ENCODE measurements at places on chromosomes 6 and 20.

- no peak for DNase-seq
These were observed 5.0 kb upstream of the BHLHE23 start for GRCh38 chr20:63011798-63012197.

DNA sequence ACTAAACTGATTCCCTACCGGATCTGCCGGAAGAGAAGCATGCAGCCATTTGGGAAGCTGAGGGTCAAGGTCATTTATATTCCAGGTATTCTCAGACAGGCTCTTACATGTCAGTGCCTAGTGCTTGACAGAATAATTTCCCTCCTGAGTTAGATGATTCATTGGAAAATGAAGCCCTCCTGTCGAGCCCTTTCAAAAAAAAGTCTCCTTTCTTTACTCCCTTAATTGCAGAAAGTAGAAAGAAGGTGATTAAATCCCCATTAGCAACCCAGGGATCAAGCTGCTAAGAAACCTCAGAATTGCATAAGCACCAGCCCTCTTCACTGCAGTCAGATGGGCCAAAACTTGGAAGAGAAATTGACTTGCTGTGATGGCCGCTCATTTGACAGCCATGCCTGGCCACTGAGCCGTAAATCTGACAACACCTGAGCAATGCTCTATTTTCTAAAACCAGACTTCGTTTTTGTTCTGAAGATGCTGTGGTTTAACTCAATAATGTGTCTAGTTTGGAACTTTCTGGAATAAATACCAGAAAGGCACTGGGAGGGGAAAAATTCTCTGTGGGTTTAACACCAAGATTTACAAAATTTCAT is 61.0 kb upstream of the ARMH2 start:
- DNase-seq = no peak

DNA sequence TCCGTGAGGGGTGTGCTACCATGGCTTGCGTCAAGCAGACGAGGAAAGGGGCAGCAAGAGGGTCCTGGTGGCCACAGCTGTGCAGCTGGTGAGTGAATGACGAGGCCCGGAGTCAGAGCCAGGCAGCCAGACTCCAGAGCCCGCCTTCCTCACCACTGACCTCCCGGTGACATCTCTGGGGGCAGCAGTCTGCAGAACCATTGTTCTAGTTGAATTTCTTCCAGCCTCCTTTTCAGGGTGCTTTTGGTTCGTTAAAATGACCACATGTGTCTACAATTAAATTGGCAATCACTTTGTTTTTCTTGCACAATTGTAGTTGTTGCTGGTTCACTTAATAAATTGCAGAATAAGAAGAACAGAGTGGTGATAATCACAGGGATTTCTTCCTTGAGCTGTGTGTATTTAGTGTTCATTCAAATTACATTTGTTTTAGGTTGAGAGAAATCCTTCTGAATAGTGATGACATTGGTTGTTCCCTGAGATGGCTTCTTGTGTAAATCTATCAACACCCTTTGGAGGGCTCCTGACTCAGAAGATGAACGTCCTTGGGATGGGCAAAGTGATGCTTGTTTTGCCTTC is 96.4 kb downstream of the TULP4 start:
- DNase-seq = no peak

GRCh38 chr6:16591396-16592222 is 169.7 kb downstream of the ATXN1 start:
- no peak for DNase-seq

DNA sequence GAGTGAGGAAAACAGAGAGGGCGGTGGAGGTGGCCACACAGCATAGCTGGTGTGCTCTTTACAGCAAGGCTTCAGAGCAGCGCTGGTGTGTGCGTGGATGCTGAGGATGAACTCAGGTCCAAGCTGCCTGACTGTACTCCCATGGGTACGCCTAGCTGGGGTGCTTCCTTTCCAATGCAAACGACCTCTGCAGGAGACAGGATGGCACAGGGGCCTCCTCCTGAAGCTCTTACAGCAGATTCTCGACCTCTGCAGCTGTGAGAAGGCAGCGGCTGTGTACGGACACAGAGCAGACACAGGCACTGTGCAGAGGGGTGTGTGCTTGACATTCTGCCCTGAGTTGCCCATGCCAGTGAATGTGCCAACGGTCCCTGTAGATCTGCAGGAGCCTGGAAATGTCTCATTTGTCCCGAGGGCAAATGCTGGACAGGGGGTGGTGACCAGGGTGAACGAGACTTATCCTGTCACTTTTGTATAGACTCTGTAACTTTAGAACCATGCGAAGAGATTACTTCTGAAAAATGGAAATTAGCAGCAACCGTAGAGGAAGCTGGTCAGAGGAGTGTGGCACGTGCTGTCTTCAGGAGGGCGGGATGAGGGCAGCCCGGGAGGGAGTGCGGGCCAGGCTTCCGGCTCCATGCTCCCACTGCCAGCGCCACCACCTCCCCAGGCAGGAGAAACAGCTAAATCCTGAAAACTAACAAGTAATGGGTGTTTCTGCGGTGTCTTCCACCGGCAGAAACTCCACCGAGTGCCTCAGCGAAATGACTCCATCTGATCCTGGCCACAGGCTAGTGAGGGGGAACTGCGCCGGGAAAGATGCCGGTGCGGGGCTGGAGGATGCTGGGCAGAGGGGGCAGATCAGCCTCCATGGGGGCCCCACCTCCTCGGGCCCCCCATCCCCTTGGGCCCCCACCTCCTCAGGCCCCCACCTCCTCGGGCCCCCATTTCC is 120.9 kb upstream of the RPS6KA2 start:
- no peak for DNase-seq

- no peak for DNase-seq
These were observed 3.3 kb upstream of the SLC35B2 start for GRCh38 chr6:44260451-44261297.

GRCh38 chr20:32443386-32443974 is 85.3 kb downstream of the ASXL1 start:
- no peak for DNase-seq

DNA sequence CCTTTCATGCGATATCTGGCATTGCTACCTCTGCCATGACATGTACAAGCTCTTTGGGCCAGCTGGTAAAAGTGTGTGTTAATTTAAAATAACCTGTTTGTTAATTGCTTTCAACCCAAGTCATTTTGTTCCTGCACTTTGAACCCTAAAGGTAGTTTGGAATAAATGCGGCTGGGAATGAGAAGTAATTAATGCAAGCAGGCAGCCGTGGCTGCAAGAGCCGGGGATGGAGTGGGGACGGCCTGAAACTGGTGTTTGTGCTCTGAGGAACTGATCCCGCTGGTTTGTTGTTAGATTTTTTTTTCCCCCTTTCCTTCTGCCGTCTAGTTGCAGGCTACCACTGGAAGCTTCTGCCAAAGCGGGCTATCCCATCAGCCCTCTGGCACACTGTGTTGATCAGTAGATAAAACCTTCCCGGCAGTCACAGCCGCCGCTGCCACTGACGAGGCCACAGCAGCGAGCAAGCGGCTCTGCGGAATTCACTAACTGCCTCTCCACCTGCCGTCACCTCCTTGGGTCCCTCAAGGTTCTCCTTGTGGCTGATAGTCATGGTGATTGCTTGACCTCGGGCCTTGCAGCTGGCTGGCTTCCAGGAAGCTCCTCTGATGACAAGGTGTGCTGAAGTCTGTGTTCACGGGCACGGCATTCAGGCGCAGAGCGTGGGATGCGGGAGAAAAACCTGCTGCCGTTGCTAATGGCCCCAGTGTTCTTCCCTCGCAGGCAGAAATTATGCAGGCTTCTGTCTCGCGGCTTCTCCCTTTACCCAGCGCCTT is 315.9 kb downstream of the TFAP2A start:
- DNase-seq = no peak

DNA sequence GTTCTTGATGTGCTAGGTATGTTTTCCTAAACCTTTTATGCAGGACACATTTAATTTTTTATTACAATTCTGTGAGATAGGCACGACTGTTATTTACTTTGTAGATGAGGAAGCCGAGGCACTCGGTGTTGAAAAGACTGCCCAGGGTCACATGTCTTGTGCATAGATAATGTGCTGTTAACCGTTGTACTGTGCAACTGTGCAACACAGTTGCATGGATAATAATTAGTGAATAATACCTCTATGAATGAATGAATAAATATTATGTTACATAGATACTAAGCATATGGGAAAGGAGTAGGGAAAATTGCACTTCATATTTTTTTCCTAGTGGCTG is 60.3 kb upstream of the DEK start:
- DNase-seq = no peak

- DNase-seq = no peak
These were observed 132.3 kb downstream of the RALGAPA2 start for GRCh38 chr20:20580139-20580538.
